ENCODE measurements at places on chromosomes 4 and X. TPM values are rescaled to one million over a fixed set of nuclear protein-coding genes. Genes with fewer than 3 reads are reported as not detected.

FAM149A gene
- 9.4 TPM for total RNA-seq

HMX1 gene
- 0.09 TPM for total RNA-seq

NUDT11 gene
- total RNA-seq = 4.7 TPM

PRSS12 gene
- 7.1 TPM for total RNA-seq

GPC4 gene
- 34.1 TPM for total RNA-seq

SPANXA1 gene
- total RNA-seq = not detected

F9 gene
- not detected for total RNA-seq

VEGFD gene
- 0.44 TPM for total RNA-seq

CXCL11 gene
- not detected for total RNA-seq

TSPYL2 gene
- 9.5 TPM for total RNA-seq

CCNQ gene
- 14.1 TPM for total RNA-seq

FABP2 gene
- not detected for total RNA-seq

HTN3 gene
- total RNA-seq = not detected

PDS5A gene
- total RNA-seq = 32.8 TPM

CCSER1 gene
- total RNA-seq = 0.75 TPM

CASP6 gene
- 13.1 TPM for total RNA-seq

All from muscle of leg (tissue), 16 donors.